ENCODE measurements at places on chromosomes 4 and X.
A peak's percentile ranks its signal among the peaks of the same experiment; 100 is the strongest.

DNA sequence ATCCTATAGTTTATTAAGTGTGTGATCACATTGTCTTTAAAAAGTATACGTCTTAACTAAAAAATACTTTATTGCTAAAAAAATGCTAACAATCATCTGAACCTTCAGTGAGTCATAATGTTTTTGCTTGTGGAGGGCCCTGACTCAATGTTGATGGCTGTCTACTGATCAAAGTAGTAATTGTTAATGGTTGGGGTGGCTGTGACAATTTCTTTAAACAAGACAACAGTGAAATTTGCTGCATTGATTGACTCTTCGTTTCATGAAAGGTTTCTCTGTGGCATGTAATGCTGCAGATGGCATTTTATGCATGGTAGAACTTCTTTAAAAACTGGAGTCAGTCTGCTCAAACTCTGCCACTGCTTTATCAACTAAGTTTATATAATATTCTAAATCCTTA lies 101.4 kb upstream of the IL15 start:
- DNase-seq, result no peak

- DNase-seq, result no peak
These were observed 891 bp downstream of the CISD2 start for GRCh38 chr4:102869569-102870197.

DNA sequence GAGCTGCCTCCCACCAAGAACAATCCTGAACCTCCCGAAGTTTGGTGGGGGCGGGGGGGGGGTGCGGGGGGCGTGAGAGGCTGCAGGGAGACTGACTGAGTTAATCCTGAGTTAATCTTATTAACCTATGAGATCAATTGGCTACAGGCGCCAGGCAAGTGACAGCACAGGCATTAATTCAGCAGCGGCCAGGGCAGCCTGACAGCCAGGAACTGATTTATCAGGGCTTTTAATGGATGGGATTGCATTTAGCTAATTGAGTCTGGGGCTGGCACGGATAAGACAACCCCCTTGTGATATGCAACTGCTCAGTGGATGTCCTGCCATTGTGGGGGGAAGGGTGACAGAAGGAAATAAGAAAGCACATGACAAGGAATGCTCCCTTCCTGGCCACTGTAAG lies 16.3 kb downstream of the RTL5 start:
- DNase-seq, result no peak

DNA sequence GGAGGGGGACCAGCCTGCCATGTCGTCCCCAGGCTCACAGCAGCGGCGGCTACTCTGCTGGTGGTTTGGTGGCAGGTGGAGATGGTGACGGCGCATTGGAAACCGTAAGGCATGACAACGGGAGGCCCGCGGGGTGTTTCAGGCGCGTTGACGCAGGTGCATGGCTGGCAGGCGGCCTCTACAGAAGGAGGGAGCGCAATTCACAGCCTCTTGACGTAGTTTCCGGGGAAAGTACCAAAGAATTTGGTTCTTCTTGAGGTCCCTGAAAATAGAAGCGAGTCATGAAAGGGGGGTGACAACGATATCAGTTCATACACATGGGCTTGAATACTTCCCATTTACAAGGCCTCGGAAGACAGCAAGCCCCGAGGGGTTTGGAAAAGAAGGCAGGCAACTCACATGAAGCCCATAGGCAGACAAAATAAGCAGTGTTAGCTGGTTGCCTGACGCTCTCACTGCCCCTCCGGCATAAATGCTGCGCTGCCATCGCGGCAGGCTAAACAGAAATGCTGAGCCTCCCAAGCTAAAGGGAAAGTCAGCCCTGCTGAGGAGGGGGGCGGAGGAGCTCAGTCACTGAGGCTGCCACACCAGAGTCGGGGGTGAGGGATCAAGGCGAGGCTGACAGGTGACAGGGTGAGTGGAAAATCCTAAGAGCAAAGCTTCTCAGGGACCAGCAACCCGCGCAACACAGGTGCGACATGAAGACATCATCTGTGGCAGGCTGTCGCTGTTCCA lies 52.3 kb upstream of the PDLIM3 start:
- no peak for DNase-seq

DNA sequence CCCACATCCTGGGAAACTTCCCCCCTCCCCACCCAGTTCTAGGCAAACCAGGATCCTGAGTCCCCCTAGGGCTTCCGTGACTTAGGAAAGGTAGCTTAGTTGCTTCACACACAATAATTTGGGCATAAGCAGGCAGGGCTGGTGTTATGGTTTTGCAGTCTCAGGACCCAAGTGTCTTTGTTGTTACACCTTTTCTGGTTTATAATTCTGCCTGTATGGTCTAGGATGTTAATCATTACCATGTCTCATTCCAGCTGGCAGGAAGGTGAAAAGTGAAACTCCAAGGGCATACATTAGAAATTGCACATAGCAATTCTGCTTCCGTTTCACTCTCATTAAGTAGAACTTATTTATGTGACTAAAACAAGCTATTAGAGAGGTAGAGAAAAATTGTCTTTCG lies 16.8 kb downstream of the UGT8 start:
- no peak for DNase-seq

DNA sequence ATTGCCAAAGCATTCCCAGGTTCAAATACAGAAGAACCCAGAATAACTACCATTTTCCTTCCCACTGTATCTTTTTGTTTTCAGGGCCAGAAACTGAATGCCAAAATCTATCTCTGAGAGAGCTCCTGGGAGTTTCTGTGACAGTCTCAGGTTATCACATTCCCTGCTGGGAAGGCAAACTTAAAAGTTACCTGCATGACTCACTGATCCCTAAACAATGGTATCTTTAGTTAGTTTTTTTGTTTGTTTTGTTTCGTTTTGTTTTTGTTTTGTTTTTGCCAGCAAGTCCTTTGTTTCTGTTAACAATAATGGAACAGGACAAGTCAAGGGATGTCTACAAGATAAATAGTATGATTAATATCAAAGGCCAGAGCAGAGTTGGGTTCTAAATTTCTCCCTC lies 34.3 kb downstream of the PAPSS1 start:
- no peak for DNase-seq

- no peak for DNase-seq
These were observed 691.0 kb upstream of the HTR2C start for GRCh38 chrX:113892891-113893290.

- DNase-seq, result no peak
These were observed 25.6 kb downstream of the MAEA start for GRCh38 chr4:1315306-1315705.

GRCh38 chr4:7301126-7301785 lies 108.9 kb downstream of the SORCS2 start:
- no peak for DNase-seq

- no peak for DNase-seq
These were observed 92.5 kb downstream of the ANK2 start for GRCh38 chr4:113141901-113142346.

DNA sequence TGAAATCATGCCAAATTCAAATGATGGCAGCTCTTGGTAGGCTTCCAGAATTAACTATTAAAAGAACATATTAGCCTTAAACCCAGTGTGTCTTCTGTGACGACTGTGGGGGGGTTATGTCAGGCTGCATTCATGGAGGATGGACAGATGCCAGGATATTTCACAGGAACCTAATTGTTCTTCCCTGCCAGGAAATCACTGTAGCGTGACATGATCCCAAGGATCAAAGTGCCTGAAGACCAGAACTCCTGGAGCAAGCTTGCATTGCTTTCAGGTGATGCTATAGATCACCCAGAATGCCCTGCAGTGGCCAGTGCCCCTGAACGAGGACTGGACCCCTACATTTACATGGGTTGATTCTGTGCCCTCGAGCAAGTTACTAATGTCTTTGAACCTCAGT lies 1093.0 kb upstream of the TENM3 start:
- no peak for DNase-seq

DNA sequence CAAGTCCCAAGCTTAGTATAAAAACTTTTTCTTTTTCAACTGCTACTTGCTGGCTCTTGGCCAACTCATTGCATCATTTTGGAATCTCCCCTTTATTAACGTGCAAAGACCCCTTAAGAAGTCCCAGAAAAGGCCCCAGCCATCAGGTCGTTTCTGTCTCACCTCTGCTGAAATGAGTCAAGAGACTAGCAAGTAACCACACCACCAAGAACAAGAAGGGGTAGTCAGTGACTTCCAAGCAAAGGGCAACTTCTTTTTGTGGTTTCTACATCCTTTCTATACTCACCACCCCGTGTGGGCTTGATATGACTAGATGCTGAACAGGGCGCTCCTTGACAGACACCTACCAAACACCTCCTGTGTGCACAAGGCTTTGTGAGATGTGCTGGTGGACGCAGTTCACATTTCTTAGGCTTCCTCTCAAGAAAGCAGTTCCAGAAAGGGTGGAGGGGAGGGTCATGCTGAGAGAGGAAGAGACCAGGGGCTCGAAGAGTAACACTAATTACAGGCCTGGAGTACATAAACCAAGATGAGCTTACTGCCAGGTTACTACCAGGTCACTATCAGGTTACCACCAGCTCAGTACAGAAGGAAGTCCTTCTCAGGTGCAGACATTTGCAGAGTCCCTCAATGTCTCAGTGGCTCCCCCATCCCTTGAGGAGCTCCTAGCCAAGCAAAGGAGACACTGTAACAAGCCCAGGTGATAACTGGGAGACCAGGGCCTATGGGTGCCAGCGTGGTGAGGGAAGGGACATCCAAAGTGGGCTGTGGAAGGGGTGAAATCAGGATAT lies 19.3 kb downstream of the JAKMIP1 start:
- peak; percentile 75 for DNase-seq

GRCh38 chrX:110025395-110025794 lies 22.5 kb downstream of the TMEM164 start:
- no peak for DNase-seq

- DNase-seq, result no peak
These were observed 12.1 kb upstream of the SCML1 start for GRCh38 chrX:17725181-17725580.

DNA sequence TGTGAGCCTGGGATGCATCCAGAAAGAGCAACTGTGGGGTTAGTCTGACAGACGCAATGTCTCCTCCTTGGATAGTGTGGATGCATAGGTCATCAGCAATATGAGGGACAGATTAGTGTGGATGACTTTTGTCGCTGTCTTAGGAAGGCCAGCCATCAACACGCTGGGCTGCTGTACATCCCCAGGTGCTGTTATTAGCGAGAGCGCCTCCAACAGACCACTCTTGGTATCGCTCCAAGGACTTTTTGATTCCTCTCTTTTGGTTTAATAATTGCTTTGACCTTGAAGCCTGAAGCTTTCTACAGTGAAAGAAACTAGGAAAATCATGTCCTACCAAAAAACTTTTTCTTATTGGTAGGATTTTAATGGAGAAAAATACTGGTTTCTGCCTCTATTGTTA lies 76.7 kb downstream of the TMEM131L start:
- no peak for DNase-seq

DNA sequence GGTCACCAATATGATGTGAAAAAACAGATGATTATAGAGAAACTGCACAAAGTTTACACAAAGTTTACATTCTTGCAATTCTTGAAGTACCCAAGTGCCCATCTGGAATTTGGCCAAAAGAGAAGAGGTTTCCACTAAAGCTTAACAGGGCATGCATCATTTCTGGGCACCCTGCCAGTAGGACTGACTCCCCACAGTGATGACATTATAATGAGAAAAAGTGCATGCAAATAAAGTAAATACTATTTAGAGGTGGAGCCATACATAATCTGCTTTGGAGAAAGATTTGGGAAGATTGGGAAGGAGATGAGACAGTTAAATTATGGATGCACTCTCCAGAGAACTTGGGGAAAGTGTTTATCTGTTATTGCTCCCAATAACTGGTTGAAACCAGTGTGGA lies 93.7 kb upstream of the TRPC3 start:
- DNase-seq, result no peak
